ENCODE measurements at places on chromosomes 16 and 17. TPM values are rescaled to one million over a fixed set of nuclear protein-coding genes. Genes with fewer than 3 reads are reported as not detected.

Gene CHST6
- total RNA-seq, result 1.7 TPM

Gene SLC5A10
- not detected for total RNA-seq

Gene KCNH4
- total RNA-seq, result not detected

Gene TEKT5
- not detected for total RNA-seq

Gene CFAP20
- total RNA-seq, result 46.5 TPM

Gene TMC5
- 0.26 TPM for total RNA-seq

Gene PRKCA
- total RNA-seq, result 16.3 TPM

Data from epithelial cell of alveolus of lung (primary cell).